Muscle of leg (tissue), 16 donors: ENCODE measurements at places on chromosomes 12 and 14. TPM values are rescaled to one million over a fixed set of nuclear protein-coding genes. Genes with fewer than 3 reads are reported as not detected.
A peak's percentile ranks its signal among the peaks of the same experiment; 100 is the strongest.

DNA sequence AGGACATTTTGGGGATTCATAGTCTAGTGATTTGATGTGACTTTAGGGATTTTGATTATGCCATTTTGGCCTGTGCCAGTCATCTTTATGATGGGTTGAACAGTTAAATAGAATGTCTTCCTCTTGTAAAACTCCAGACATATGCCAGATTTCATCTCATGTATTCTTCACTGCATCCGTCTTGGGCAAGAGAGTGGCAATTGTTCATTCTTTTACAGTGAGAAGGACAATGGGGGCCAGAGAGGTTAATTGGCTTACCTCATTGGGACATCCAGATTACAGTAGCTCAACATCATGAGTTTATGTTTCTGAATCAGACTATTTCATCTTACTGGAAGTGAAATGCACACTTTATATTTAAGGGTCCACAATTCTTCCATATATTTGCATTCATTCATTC is 108.2 kb upstream of the SLC38A2 start:
- no peak for DNase-seq

GRCh38 chr12:82721726-82722125 is 35.0 kb downstream of the TMTC2 start:
- DNase-seq, result no peak

- DNase-seq, result no peak
Observed at GRCh38 chr14:46488374-46488773, 163.2 kb downstream of the RPL10L start.

DNA sequence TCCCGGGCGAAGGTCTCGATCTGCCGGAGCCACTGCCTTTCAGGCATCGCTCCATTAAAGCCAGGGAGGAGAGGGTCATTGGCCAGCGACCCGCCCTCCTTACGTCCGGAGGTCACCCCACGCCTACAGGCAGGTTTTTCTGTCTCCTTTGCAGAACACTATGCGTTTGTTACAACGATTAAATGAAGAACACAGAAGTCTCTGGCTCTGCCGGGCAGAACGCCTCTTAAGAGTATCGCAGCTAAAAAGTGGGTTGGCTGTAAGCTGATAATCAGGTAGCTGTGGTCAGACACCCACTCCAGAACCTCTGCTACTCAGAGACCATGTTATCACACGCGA is 15.0 kb downstream of the OTX2 start:
- DNase-seq, result no peak

DNA sequence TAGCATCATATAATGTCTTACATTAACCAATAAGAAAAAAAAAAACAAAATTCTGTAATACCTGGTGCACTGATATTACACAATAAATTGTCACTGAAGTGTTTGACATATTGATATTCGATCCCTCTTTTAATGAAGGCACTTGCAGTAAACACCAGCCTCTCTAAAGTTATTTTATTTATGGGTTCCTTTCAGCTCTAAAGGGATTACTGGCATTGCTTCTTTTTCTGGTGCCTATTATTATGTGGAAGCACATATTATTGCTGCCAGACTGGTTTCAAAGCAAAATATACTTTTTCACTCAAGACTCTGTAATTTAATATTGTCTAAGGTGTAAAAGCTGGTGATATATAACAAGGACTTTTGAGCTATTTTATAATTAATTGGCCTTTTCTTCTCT is 1090.5 kb downstream of the TRHDE start:
- DNase-seq, result no peak

DNA sequence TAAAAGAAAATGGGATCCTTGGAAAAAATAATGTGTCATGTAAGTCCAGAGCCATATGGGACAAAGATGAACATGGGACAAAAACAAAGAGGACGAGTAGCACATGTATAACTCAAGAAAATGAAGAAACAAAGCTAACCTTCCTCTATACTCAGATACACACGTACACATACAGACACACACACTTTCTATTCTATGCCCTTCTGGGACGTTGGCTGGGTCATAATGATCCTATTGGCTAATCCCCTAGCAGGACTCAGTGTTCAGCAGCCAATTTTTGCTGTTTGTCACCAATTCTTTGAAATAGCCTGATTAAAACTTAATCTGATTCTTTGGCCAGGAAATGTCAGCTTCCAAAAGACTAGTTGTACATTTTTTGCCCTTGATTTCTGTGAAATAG is 189.4 kb upstream of the FOXG1 start:
- DNase-seq, result peak; percentile 7

- DNase-seq, result peak; percentile 72
Observed at GRCh38 chr12:14769466-14769968, 33.8 kb downstream of the WBP11 start.

- peak; percentile 37 for DNase-seq
Observed at GRCh38 chr14:34099635-34100034, 148.8 kb upstream of the EGLN3 start.

- peak; percentile 65 for DNase-seq
Observed at GRCh38 chr14:101836135-101836534, 74.6 kb downstream of the PPP2R5C start.

DNA sequence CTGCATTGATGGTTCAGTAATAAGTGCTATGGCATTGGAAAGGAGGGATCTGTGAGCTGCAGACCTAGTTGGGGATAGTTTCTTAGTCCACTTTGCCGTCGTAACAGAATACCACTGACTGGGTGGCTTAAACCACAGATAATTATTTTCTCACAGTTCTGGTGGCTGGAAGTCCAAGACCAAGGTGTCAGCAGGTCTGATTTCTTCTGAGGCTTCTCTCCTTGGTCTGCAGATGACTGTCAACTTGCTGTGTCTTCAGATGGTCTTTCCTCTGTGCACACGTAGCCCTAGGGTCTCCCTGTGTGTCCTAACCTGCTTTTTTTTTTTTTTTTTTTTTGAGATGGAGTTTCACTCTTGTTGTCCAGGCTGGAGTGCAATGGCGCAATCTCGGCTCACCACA is 126.1 kb downstream of the MYRFL start:
- no peak for DNase-seq

- no peak for DNase-seq
Observed at GRCh38 chr14:72986214-72986613, 40.7 kb downstream of the ZFYVE1 start.

- no peak for DNase-seq
Observed at GRCh38 chr12:123107926-123108681, 42.8 kb downstream of the PITPNM2 start.

Gene PTCSC3
- not detected for total RNA-seq

Gene TMTC1
- total RNA-seq, result 34.7 TPM

Gene ACSM4
- total RNA-seq, result not detected

Gene IAPP
- not detected for total RNA-seq

Gene LHX5
- total RNA-seq, result not detected

Gene CIROP
- total RNA-seq, result not detected

Gene CLEC2A
- total RNA-seq, result not detected
